ENCODE measurements at places on chromosomes 5 and 9. TPM values are rescaled to one million over a fixed set of nuclear protein-coding genes. Genes with fewer than 3 reads are reported as not detected.

GRCh38 chr5:172658961-172659501, 18.0 kb downstream of the NEURL1B start:
- DNase-seq: no peak

GRCh38 chr9:132143359-132143758, 18.5 kb upstream of the NTNG2 start:
- no peak for DNase-seq

GRCh38 chr5:159202151-159202550, 7.2 kb downstream of the RNF145 start:
- DNase-seq: no peak

- no peak for DNase-seq
Measured at GRCh38 chr5:38426986-38427950, 129.2 kb downstream of the LIFR start.

DNA sequence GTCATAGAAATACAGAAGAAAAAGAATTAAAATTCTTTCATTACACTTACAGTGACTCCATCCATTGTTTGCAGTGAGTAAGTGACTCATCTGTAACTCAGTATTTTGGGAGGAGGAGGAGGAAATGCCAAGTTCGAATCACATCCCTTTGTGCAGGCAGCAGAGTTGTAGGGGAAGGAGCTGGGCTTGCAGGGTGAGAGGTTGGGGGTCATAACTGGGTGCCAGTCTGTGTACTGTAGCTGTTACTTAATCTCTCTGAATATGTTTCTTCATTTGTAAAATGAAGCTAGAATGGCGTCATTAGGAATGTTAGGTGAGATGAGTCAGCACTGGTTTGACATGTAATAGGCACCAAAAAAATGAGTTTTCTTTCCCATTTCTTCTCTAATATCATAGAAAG, 235.7 kb upstream of the ADAMTSL1 start:
- no peak for DNase-seq

DNA sequence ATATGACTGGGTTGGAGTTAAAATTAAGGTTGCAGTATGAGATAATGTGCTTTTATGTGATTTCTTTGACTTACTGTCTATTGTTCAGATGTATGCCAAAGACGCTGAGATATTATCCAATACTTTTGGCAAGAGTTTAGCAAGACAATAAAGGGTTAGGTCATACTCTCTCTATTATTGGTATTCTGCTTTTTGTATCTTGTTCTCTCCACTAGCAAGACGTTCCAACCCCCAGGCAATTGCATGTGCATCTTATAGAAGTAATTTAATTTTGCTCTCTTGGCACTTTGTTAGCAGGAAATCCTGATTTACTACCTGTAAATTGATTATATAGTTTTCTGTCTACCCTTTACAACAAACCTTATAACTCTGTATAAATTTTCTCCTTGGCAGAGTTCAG, 1093.6 kb downstream of the CDH9 start:
- DNase-seq: no peak

DNA sequence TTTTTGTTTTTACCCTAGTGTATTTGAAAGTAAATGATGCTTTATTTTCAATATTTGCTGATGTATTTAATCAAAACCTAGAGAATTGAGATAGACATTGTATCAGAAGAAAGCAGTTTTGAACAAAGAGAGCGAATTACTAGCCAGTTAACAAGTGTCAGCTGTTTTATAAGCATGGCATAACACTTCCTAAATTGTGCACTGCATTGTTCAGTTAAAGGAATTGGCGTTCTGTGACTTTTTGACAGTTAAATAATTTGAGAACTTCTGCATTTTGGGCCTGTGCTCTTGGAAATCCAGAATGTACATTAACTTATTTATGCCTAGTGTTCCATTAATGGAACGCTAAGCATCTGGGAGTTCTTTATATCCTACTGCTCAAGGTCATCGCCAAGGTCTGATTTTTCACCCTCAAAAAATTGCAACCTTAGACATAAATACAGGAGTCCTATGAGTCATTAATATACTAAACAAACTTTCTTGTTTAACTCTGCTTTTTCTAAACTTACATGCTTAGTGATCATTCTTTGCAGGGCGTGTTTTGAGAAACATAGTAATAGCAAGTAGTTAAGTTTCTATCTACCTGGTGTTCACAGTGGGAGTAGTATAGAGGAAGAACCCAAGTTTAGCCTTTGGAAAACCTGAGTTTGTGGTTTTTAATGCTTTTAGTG, 31.1 kb downstream of the RASA1 start:
- no peak for DNase-seq

- no peak for DNase-seq
Measured at GRCh38 chr9:90458485-90458884, 184.1 kb downstream of the DIRAS2 start.

DNA sequence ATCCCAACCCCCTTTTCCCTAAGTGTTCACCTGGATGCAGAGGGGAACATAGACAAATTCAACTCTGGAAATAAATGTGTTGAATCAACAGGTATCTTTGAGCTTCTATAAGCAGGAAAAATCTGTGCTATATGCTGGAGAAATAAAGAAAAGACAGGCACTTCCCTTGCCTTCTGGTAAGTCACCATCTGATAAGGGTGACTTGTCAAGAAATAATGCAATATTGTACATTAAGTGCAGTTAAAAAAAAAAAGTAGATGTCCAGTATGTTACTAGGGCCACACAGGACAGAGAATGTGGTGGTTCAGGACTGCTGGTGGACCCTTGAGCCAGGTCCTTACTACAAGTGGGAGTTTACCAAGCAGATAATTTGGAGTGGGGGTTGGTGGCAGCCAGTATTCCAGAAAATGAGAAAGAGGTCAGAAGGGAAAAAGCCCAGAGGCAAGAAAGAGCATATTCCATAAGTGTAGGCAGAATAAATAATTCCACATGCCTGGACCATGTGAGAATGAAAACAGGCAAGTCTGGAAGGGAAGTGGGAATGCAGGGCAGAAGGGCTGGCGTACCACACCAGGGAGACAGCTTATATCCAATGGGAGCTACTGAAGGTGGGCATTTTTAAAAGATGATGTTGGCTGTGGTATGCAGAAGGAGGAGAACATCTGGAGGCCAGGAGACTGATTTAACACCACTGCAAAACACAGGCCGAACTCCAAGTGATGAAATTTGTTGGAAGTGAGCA, 209.9 kb downstream of the SEMA5A start:
- no peak for DNase-seq

DNA sequence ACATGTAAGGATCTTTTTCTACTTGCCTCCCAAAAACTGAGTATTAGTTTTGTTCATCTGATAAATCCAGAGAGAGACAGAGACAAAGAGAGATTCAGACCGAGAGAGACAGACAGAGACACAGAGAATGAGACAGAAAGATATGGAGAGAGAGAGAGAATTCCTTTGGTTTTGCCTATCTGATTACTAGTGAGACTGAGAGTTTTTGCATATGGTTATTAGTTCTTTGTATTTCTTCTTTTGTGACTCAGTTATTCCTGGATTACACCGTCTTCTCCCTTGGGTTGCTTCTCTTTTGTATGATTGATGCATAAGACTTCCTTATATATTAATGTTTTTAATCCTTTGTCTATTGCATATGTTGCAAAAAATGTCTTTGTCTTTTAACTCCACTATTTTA, 91.2 kb upstream of the SPATA31C2 start:
- no peak for DNase-seq

DNA sequence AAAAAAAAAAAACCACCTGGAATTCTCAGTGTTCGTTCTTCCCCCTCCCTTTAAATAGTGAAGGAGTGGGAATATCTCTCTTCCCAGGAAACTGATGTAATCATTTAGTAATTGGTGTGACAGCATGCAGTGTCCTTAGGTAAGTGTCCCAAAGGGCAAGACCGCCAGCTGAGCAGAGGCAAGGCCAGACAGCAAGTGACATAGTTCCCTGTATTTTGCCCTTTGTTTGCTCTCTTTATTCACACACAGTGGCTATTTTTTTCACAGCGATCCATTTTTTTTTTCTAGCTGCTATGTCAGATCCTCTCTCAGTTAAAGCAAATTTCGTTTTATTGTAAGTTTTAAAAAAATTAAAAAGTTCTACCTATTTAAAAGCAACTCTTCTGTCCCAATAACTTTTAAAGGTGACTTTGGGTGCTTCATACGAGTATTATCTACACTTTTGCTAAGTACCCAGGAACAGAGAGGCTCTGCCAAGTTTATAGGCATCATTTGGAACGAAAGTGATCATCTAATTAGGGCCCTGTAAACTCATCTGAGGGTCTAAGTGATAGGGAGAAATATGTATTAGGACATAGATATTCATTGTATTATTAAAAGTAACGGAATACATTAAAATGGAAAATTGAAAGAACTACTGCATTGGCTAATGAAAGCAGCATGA, 98.2 kb upstream of the ALDH1A1 start:
- peak; percentile 29 for DNase-seq

- DNase-seq: no peak
Measured at GRCh38 chr5:146529984-146530383, 14.0 kb upstream of the GPR151 start.

GRCh38 chr5:177357459-177358351, at the start of gene RGS14:
Gene RGS14, plus strand, starts transcription at chr5:177357924. Its CDS starts 101 bp downstream, at chr5:177358025.
- DNase-seq: no peak

- DNase-seq: no peak
Measured at GRCh38 chr5:41708604-41708940, 161.7 kb downstream of the OXCT1 start.

GRCh38 chr9:98006127-98006796, 23.1 kb downstream of the ANP32B start:
- no peak for DNase-seq

DNA sequence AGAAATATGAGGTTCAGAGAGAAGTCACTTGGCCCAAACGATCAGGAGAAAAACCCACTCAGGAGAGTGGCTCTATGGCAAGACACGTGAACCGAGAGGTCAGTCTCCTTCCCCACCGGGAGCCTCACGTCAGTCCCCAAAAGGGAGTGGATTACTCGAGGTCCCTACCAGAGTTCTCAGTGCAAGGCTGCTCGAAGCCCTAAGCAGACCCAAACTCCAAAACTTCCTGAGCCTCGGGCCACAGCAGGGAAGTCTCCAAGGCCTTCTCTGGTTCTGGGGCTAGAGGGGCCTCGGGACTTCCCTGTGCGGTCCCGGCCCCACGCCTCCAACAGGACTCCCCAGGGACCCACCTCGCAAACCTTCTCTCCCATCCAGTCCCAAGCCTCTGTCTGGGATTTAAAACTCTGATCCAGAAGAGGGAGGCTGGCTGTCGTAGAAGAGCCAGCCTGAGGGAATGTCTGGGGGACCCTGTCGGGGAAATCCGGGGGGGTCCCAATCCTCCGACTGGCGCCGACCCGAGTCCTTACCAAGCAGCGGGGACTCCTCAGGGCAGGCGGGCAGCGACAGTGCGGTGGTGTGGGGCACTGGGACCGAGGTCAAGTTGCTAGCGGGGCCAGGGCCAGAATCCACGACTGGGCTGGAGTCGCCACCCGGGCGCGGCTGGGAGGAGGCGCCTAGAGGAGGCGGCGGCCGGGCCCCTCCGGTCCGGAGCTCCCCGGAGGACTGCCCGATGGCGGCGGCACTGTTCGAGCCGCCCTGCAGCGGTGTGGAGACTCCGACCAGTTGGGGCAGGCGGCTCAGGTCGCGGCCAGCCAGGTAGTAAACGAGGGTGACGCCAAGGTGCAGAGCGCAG, 679 bp downstream of the B4GALT1 start:
- peak; percentile 75 for DNase-seq

DNA sequence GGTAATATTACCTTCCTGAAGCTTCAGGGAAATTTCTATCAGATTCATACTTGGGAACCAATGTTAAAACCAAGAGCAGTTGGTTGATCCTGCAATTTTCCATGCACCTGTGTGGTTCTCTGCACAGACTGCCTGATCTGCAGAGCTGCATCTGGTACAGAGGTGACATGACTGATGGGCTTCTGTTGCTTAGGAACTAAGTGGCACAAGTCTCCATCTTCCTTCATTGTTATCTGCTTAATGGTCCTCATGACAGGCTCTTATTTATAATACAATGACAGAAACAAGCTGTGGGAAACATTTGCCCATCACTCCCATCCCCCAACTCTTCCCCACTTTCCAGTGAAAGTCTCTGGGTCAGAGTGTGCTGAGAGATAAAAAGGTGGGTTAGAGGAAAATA, 799.1 kb downstream of the TAF11L14 start:
- DNase-seq: no peak

DNA sequence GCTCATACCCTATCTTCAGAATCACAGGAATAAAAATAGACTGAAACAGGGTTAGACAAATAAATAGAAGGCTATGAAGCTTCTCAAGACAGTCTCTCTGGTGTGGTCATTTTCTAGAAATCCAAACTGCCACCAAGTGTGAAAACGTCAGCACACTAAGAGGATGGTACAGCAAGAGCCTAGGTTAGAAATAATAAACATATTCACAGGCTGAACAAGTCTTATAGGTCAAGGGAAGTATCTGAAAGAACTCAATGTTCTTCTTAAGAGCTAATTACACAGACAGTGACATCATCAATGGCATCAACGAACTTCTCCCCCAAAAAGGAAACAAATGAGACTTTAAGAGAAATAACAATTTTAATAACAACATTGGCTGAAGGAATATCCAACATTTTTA, 22.7 kb upstream of the PLPP6 start:
- no peak for DNase-seq

- DNase-seq: no peak
Measured at GRCh38 chr5:99102073-99102697, 173.4 kb upstream of the CHD1 start.

GRCh38 chr9:87340391-87340790, 157.3 kb upstream of the DAPK1 start:
- no peak for DNase-seq

GRCh38 chr5:95760273-95761191, 29.4 kb downstream of the RHOBTB3 start:
- DNase-seq: no peak

DNA sequence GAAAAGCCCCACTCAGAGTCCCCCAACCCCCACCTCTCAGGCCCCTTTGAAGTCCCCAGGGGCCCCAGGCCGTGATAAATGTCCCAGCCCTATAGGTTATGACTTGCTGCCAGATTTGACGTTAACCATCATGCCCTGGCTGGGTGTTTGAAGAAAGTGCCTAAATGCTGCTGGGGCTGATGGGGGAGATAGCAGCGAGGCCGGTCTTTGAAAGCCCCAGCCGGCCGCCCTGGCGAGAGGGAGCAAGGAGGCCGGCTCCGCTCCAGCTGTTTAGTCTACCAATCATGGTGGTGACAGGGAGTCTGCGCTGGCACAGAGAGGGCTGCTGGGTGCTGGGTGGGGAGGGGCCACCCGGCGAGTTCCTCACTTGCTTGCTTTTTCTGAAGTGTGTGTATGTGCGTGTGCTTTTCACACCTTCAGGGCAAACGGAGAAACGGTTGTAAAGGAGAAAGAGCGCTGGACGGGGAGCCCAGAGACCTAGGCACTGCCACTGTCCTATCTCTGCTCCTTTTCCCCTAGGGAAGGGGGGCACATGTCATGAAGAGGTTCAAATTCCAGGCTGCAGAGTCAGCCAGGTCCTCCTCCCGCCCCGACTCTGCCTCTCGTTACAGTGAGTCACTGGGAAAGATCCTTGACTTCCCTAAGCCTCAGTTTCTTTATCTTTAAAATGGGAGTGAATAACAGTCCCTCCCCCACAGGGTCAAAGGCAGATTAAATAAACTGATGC, 126.1 kb upstream of the HAND1 start:
- no peak for DNase-seq

Gene SLC6A3
- not detected for total RNA-seq

Gene PAEP
- total RNA-seq: not detected

Gene GRM6
- total RNA-seq: not detected

Gene GAS1
- 50.4 TPM for total RNA-seq

Gene FOXD1
- total RNA-seq: 0.33 TPM

Gene CTXN3
- not detected for total RNA-seq

Gene FRMD3
- 120 TPM for total RNA-seq

Gene UGT3A1
- 0.60 TPM for total RNA-seq

Gene GNA14
- 0.22 TPM for total RNA-seq

Gene NR5A1
- not detected for total RNA-seq

Gene SLC6A19
- 0.05 TPM for total RNA-seq

Gene ESM1
- 0.12 TPM for total RNA-seq

Gene SPINK6
- total RNA-seq: not detected

Measured in gastrocnemius medialis (tissue), 4 donors.